ENCODE measurements at places on chromosomes 1 and 21.
A peak's percentile ranks its signal among the peaks of the same experiment; 100 is the strongest.

- no peak for DNase-seq
These were observed 92.8 kb upstream of the DMRTA2 start for GRCh38 chr1:50516056-50516455.

- DNase-seq = no peak
These were observed 14.0 kb upstream of the PRDM16 start for GRCh38 chr1:3055051-3055450.

- no peak for DNase-seq
These were observed 1.2 kb upstream of the RIIAD1 start for GRCh38 chr1:151720125-151720524.

DNA sequence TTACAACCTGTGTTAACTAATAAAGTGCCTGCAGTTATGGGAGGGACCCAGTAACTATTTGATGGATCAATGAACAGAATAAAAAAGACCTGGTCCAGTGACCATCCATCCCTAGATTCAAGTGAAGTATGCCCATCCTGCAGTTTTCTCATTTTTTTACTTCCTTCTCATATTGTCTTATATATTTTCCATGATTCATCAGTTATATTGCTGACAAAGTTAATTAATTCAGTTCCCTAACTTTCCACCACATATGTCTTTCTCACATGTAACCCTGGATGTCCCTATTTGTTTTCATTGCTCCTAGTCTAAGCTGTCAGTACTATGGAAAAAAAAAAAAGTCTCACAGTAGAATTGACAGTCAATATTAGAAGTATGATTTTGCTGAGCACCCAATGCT is 64.3 kb downstream of the ITGB3BP start:
- DNase-seq = no peak

- DNase-seq = no peak
These were observed 1.6 kb downstream of the E2F2 start for GRCh38 chr1:23529146-23530086.

DNA sequence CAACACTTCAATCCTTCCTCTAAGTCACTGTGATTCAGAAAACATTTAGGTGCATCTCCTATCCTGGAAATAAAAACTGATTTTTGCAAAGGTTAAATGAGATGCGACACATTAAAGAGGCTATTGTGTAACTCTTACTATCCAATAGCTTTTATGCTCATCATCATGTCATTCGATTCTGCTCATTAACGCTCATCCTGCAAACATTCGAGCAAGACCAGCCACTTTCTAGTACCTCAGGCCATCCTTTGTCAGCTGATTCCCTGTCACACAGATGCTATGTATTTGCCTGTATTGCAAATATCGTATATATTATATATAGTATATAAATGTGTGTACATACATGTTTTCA is 131.6 kb downstream of the TLR5 start:
- no peak for DNase-seq

DNA sequence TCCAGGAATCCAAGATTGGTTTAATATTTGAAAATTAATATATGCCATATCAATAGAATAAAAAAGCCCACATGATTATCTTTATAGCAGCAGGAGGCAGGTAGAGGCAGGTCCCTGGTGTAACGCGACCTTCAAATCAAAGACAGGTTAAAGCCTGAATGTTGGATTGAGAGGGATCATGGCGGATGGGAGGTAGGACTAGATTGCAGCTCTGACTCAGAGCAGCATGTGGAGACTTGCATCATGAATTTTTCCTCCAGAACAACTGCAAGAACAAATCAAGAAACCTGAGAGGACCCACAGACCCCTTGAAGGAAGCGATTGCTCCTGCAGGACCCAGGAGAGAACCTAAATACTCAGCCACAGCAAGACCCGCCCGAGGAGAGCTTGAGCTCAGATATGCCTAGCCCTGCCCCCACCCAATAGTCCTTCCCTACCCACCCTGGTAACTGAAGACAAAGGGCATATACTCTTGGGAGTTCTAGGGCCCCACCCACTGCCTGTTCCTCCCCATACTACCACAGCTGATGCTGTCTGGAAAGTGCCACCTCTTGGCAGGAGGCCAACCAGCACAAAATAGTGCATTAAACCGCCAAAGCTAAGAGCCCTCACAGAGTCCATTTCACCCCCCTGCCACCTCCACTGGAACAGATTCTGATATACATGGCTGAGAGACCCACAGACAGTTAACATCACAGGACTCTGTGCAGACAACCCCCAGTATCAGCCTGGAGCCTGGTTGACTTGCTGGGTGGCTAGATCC is 19.5 kb downstream of the S100B start:
- peak; percentile 15 for DNase-seq

DNA sequence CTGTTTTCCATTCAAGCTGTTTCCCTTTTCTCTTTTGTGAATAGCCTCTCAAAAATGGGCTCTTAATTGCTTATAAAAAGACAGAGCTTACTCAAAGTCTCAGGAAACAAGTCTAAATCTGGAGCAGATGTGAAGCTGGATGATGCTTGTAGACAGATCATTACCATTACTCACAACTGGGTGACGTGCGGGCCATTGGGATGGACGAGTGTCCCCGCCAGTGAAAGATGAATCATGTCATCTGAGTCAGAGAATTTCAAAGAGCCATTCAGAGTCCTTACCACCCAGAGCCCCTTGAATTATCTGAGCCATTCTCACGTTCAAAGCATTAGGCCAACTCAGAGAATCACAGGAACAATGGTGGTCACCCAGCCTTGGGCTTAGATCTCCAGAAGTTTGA is 134.6 kb downstream of the HUNK start:
- peak; percentile 29 for DNase-seq

DNA sequence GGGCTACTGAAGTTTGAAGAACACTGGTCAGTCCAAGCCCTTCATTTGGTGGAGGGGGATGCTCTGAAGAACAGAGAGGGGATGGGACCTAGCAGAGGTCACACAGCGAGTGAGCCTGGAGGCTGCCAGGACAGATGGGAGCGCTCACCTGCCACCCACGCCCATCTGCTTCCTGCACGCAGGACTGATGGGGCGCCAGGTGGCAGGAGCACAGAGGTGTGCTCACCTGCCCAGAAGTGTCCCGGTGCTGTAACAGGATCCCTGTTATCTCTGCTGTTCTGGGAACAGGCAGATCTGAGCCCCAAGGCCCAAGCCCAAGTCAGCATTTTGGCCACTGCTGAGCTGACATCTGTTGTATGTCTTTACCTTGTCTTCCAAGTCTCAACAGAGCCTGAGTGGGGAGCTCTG is 40.5 kb downstream of the EPHB2 start:
- no peak for DNase-seq

- DNase-seq = no peak
These were observed 28.4 kb downstream of the ELF3 start for GRCh38 chr1:202038688-202039346.

GRCh38 chr1:184752656-184753055 is 2.0 kb downstream of the EDEM3 start:
- no peak for DNase-seq

DNA sequence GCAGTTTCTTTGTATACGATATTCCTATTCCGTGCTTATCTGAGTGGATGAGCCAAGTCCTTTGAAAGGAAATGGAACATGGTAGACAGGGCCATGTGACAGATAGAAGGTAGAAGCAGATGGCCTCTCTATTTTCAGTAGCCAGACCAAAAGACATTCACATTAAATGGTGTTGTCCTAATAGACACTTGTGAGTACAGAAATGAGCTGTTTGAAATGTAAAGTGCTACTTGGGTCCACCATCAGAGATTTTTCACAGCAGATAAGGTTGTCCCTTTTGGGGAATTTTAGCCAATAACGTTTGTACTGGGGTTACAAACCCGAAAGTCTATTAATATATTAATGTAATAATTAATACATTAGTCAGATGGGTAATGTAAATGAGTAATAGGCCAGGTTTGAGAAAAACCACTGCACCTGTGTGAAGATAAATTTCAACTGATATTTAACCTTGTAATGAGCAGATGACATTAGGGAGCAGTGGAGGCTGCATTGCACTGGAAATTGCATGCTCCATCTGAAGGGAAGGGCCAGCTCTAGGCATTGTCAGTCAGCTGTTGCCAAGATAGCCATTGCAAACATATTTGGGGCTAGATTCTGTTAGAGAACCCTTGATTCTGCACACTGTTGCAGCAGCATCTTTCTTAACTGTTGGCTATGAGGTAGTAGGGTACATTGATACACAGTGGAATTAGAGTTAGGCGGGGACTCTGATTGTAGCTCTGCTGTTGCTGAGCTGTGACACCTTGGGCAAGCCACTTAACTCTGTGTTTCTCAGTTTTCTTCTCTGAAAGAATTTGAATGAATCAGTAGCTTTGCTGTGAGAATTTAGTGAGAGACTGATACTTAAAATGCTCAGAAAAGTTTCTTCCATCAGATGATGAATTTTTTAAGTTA is 43.8 kb downstream of the FGGY start:
- no peak for DNase-seq

DNA sequence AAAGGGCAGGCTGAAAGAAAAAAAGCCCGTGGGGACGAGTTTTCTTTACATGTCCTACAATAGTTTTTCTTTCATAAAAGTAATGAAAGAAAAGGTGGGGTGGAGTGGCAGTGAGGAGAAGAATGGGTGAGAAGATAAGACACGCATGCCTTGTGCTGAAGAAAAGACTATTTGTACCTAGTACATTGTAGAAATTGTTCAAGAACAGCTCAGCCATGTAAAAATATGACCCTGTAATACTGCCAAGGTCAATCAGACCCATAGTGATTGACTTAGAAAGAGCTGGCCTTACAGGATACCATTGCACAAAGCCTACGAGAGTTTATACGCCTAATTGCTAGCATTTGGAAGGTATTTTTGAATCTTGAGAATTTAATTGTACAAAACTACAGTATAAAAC is 126.0 kb upstream of the NRIP1 start:
- DNase-seq = no peak

- DNase-seq = no peak
These were observed 22.4 kb downstream of the CASQ2 start for GRCh38 chr1:115746021-115746690.

DNA sequence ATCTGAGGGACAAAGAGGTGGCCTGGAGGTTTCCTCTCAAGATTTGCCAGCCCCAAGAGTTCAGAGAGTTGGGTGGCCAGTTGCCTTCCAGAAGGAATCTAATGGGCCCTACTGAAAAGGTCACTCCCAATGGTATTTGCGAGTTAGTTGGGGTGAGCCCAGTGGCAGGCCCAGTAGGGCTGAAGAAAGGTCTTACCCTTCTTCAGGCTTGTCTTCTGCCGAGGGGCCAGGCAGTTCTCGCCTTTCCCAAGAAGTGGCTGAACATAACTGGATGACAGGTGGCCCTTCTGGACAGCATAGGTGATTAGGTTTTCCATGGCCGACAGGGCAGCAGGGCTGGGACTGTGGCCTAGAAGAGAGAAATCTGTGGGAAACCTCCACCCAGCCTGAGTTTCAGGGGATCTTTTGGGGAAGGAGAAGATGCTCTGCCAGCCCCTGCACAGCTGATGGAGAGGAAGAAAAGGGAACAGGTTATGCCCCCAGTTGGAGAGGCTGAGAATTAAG is 7.2 kb downstream of the PGLYRP4 start:
- no peak for DNase-seq

- DNase-seq = no peak
These were observed 22.1 kb upstream of the UMODL1 start for GRCh38 chr21:42048870-42049577.

DNA sequence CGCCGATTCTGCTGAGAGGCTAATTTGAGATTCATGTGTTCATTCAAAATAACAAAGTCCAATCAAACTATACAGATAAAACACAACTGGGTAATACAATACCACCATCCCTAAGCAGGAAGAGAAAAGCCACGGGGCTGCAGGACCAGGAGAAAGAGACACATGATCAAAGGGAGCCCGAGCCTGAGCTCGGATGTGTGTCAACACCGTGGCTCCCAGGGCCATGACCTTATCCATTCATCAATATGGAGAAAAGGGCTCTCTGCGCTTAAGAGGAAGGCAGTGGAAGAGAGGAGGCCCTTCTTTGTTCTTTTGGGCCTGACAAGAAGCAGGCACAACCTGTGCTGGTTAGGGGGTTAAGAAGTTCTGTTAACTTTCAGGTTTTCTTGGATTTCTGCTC is 56.7 kb downstream of the HUNK start:
- DNase-seq = no peak

DNA sequence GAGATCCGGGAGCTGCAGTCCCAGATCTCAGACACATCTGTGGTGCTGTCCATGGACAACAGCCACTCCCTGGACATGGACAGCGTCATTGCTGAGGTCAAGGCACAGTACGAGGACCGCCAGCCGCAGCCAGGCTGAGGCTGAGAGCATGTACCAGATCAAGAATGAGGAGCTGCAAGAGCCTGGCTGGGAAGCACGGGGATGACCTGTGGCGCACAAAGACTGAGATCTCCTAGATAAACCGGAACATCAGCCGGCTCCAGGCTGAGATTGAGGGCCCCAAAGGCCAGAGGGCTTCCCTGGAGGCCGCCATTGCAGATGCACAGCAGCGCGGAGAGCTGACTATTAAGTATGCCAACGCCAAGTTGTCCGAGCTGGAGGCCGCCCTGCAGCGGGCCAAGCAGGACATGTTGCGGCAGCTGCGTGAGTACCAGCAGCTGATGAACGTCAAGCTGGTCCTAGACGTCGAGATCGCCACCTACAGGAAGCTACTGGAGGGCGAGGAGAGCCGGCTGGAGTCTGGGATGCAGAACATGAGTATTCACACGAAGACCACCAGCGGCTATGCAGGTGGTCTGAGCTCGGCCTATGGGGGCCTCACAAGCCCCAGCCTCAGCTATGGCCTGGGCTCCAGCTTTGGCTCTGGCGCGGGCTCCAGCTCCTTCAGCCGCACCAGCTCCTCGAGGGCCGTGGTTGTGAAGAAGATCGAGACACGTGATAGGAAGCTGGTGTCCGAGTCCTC is 25.5 kb downstream of the ETV3L start:
- DNase-seq = peak; percentile 76

DNA sequence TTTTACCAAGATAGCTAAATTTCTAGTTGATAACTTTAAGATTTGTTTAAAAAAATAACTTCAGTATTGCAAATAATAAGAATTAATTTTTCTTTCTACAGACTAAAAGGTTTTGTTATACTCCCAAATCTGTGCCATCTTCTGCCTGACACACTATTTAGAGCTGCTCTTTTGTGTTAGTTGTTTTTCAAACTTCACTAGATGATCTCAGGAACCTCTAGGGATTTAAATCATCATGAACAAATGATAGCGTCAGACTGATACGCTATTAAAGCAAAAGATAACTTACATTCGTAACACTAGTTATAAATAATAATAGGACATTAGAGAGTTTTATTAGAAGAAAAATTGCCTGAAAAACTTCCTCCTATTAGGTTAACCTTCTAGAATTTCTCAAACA is 243.1 kb upstream of the CXADR start:
- no peak for DNase-seq

DNA sequence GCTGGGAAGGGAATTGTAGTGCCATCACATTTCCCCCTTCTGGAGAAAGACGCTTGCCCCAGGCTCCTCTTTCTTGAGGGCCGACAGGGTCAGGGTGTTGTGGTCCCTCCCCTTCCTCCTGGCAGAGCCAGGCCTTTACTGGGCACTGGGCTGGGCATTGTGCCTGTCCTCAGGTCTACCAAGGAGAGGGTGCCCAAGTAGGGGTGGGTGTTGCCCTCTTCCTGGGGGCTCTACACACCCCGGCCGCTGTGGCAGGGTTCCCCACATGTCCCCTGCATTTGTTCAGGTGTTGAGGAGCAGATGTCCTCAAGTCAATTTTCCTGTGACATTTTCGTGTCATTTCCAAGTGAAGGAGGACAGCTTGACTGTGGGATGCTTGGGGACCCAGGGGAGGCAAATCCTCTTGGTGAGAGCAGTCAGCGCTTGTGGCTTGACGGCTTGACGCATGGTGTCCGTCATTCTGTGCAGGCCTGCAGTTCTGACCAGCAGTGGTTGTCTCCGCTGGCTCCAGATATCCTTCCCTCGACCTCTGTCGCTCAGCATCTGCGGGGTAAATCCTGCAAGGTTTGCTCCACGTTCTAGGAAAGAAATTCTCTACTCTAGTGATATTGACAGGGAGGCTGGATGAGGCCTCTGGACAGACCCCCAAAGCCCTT is 181.9 kb upstream of the VAMP3 start:
- no peak for DNase-seq
